Fibroblast of skin of right biceps (primary cell): ENCODE measurements at places on chromosomes 12 and 14.

GRCh38 chr14:100790502-100791347 lies 35.2 kb upstream of the MEG3 start:
- DNase-seq, result peak; percentile 83

- no peak for DNase-seq
These were observed 18.3 kb downstream of the DNM1L start for GRCh38 chr12:32697445-32697844.

GRCh38 chr12:69068448-69068847 lies 135.5 kb upstream of the CPM start:
- DNase-seq, result peak; percentile 62

DNA sequence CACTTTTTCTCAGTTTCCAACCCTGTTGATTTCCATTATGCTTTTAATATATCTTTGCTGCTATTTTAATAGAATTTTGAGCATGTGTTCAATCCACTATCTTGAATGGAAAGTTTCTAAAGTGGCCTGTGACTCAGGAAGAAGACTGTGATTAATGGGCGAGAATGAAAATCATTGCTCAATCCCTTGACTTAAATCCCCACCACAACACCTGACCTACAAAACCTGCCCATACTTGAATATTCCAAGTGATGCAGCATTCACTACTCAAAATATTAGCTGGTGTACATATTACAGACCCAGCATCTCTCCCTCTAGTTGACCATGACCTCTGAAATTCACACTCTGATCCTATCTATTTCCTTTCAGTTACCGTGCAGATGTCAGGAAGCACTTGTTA lies 1.3 kb upstream of the OAS3 start:
- no peak for DNase-seq

DNA sequence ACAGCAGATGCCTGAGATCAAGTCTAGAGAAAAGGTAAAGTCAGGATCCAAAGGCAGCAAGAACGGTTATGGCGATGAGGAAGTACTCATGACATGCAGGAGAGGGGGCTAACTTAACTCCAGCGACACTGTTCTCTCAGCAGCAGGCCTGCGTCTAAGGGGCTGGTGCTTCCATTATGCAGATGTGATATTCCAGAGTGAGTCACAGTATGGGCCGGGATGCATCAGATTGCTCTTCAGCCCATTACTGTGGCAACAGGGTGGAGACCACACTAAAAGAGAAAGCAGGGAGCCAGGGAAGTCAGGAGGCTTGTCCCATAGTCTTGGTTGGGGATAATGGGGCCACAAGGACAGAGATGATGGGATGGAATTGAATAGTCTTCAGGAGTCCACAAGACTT lies 151.8 kb upstream of the NTF3 start:
- DNase-seq, result no peak

GRCh38 chr14:73754911-73755360 lies 40.8 kb upstream of the PNMA1 start:
- DNase-seq, result peak; percentile 61

- DNase-seq, result no peak
These were observed 77.5 kb downstream of the BMP4 start for GRCh38 chr14:53879022-53879686.

DNA sequence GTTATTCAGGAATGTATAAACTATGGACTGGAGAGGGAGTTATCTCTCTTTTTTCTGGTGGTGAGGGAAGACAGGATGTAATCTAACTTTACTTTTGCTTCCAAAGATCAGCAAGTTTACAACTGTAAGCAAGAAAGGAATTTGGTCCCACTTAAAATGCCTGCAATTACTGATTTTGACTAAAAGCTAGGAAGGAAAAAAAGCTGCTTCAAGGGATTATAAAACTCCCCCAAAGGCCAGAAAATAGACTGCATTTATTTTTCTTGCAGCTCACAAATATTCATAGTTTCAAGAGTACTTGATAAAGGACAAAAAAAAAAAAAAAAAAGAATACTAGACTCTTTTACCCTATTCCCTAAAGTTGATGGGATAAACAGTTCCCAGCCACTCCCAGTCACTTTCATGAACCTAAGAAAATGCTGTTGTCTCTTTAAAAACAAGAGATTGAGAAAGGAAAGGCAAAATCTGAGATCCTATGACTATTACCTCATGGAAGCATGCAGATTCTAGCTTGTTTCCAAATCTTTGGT lies 128.7 kb upstream of the BMP4 start:
- no peak for DNase-seq

DNA sequence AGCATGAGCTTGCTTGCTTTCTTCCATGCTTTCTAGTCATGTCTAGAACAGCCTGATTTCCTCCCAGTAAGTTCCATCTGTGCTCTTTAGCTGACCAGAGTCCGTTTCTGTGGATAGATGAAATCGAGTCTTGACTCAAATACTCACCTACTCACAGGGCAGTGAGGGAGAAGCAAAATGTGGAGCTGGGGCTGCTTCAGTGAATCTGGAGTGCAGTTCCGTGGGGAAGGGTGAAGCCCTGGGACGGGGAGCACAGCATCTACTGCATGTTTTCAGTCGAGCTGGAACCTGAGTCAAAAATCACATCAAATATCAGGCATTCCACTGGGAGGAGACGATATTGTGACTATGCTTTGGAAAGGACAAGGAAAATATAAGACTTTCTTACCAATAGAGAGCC lies 70.3 kb upstream of the PRMT8 start:
- no peak for DNase-seq

- DNase-seq, result no peak
These were observed 129.2 kb upstream of the BMP4 start for GRCh38 chr14:54085841-54086240.

- DNase-seq, result no peak
These were observed 668.9 kb downstream of the AACS start for GRCh38 chr12:125734137-125734536.
